ENCODE measurements at places on chromosomes 16 and 17.

- no peak for DNase-seq
Observed at GRCh38 chr16:228151-228851, 948 bp downstream of the LUC7L start.

DNA sequence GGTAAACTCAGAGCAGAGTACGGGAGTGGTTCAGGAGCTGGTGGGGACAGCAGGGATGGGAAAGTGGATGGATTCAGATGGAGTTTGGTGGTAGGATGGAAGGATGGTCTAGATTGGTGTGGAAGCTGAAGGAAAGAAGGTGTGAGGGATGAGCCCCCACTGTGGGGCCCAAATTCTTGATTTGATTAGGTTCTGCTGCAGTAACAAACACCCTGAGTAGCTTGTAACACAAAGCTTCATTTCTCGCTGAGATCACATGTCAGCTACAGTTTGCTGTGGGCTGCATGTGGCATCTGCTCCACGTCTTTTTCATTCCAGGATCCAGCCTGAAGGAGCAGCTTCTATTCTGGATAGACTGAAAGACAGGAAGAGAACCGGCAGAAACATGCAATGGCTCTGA, 143.8 kb downstream of the IRX3 start:
- no peak for DNase-seq

- no peak for DNase-seq
Observed at GRCh38 chr17:75365009-75365930, 40.2 kb downstream of the GRB2 start.

DNA sequence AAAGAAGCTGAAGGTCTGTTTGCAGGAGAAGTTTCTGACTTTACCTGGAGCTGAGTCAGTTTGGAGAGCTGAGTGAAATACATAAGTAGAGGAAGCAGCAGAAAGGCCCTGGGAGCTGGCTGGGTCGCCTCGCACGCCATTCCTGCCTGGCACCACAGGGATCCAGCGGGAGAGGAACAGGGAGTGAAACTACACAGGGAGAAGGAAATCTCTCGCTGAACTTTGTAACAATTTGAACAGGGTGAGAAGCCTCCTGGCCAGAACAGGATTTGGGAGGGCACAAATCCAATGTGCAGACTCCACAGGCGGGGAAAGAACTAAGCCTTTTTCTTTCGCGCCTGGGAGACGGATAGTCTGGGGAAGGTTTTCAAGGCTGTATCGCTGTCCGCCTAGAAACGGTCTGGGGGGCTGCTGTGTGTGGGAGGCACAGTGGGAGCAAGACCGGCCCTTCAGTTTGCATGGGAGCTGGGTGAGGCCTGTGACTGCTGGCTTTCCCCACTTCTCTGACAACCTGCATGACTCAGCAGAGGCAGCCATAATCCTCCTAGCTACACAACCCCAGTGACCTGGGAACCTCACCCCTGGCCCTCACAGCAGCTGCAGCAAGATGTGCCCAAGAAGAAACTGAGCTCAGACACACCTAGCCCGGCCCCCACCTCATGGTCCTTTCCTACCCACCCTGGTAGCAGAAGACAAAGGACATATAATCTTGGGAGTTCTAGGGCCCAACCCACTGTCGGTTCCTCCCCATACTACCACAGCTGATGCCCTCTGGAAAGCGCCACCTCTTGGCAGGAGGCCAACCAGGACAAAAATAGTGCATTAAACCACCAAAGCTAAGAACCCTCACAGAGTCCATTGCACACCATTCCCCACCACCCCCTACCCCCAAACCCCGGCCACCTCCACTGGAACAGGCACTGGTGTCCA, 778.6 kb downstream of the KCNJ2 start:
- DNase-seq: no peak

DNA sequence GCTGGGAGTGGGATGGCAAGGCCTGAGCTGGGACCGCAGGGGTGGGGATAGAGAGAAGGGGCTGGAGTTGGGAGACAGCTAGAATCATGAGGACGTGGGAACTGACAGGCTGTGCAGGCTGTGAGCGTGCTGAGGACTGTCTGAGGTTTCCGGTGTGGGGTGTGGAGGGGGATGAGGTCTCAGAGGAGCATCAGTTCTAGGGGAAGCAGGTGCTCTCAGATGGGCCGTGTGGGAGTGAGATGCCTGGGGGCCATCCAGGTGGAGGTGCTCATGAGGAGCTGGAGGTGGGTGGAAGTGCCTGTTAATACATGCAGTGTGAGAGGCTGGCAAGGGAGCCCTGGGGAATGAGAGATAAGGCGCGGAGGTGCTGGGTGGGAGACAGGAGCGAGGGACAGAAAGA, 27.2 kb downstream of the HASPIN start:
- DNase-seq: no peak

DNA sequence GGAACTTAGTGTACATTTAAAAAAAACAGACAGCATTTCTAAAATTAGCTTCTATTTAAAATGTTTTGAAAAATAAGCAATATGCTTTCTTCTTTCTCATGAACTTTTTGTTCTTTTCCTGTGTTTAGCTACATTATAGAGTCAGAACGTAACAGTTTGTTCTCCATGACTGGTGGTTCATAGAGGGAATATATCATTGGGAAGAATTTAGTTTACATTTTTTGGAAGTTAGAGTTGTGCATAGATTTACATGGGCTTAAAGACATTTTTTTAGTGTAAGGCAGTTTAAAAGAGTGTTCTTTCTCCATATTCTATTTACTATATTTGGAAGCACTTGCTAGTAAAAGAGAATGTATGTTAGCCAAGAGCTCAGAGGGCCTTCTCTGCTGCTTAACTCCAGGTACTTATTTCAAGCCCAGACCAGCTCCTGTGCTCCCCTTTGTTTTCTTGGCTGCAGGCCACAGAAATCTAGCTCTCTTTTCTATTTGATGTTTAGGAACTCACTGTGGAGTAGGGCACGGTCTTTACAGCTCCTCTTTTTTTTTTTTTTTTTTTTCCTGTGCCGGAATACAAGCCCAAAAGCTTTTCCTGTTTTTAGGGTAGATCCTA, 20.2 kb downstream of the AP2B1 start:
- DNase-seq: no peak

GRCh38 chr17:66340720-66341119, 38.3 kb downstream of the PRKCA start:
- no peak for DNase-seq

GRCh38 chr16:70675851-70676513, 9.9 kb downstream of the MTSS2 start:
- no peak for DNase-seq

DNA sequence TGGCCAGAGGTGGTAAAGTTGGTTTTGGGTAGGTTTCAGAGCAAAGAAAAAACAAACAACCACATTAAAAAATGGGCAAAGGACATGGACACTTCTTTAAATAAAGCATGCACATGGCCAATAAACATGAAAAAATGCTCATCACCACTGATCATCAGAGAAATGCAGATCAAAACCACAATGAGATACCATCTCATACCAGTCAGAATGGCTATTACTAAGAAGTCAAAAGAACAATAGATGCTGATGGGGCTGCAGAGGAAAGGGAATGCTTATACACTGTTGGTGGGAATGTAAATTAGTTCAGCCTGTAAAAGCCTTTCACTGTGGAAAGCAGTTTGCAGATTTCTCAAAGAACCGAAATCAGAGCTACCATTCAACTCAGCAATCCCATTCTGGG, 598.4 kb upstream of the SOX9 start:
- no peak for DNase-seq

GRCh38 chr17:19713901-19714361, 2.5 kb downstream of the SLC47A2 start:
- no peak for DNase-seq

- DNase-seq: no peak
Observed at GRCh38 chr16:35599429-35600160, 2140.2 kb downstream of the TP53TG3F start.

- DNase-seq: no peak
Observed at GRCh38 chr17:59391021-59391420, 59.6 kb downstream of the YPEL2 start.

DNA sequence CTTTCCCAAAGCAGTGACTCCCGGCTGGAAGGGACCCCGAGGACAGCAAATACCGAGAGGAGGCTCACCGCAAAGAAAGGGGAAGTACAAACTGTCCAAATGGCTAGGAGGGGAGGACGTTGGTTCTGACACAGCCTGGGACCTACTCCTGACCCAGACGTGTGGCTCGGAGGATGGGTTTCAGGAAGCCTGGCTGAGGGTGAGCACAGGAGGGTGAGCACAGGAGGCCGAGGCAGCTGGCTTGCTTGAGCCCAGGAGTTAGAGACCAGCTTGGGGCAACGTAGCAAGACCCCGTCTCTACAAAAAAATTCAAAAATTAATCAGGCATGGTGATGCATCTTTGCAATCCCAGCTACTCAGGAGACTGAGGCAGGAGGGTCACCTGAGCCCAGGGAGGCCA, 83.2 kb downstream of the C16orf78 start:
- DNase-seq: no peak

- DNase-seq: no peak
Observed at GRCh38 chr16:8886593-8887430, 4.7 kb downstream of the LITAFD start.

GRCh38 chr16:71792176-71792575, 16.5 kb downstream of the AP1G1 start:
- DNase-seq: no peak

- DNase-seq: no peak
Observed at GRCh38 chr16:31874366-31875111, 932 bp downstream of the ZNF267 start.

DNA sequence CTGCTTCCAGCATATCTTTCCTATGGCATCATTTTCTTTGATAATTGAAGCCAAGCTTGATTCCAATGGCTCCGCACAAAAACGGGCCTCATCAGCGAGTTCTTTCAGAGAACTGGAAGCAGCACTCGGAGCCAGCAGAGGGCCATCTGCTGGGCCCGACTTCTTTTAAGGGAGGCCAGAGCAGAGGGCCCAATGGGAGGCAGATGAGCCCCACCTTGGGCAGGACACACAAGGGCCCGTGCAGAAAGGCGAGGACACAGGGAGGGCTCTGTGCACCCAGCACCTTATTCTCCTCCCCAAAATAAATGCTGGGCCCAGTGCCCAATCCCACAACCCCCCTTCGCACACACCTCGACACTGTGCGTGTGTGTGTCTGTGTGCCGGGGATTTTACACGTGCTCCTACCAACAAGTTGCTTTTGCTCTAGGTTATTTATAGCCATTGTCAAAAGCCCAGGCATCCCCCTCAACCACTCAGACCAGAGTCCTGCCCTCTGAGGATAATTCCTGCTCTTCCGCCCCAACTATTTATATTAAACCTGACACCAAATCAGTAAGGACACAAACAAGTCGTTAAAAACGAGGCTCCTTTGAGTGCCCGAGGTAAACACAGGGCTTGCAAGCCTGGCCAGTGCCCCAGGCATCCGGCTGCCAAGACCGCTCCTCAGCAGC, 6.8 kb downstream of the AXIN2 start:
- DNase-seq: no peak

DNA sequence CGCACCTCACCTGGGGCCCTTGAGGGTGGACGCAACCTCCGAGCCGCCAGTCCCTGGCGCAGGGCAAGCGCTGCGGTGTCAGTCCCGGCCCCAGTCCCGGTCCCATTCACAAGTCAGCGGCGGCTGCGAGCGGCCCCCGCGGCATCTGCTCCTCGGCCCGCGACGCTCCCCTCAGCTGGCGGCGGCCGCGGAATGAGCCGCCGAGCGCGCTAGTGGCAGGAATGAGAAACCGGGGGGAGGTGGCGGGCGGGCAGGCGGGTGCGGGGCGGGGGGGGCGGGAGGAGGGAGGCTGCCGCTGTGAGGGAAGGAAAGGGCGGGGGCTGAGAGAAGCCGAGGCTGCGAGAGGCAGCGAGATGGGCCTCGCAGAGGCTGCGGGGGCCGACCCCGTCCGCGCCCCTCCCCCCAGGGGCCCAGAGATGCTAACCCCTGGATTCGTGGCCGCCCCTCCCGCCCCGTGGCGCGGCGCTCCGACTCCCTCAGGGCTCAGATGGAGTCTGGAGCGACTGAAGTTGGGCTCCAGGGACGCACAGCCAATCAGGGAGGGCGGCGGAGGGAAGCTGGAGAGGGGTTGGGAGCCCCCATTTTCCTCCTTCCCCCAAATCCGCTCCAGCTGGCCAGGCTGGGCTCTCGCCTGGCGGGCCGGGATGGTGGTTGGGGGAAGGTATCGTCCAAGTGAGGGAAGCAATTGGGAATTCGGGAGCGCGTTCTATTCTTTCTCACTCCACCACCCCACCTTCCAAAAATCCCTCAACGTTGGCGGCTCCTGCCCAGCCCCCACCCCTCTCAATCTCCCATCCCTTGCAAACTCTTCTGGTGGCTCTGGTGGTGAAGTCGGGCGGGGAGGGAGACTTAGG, at the start of gene CDH11:
Gene CDH11 (minus strand): TSS at position 194 of the 854 bp plus-strand sequence. CDS start 117,194 bp downstream, outside the sequence.
- DNase-seq: no peak

DNA sequence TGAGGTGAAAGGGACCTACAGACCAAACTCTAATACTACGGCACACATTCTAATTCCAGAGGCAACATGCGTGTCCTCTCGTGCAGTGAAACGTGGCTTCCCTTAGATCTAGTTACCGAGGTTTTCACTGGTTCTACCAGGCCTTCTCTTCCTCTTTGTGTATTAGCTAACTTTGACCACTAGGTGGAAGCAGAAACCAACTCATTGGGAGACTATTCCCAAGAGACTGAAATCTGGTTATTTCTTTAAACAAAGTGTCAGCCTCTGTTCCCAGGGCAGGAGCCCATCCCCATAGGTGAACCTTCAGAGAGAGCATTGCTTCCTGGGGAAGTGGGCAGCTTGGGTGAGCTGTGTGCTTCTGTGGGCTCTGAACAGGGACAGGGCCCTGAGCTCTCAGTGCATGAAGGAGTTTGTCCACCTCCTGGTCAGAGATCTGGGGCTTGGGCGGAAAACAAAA, 19.7 kb upstream of the RCVRN start:
- DNase-seq: no peak

DNA sequence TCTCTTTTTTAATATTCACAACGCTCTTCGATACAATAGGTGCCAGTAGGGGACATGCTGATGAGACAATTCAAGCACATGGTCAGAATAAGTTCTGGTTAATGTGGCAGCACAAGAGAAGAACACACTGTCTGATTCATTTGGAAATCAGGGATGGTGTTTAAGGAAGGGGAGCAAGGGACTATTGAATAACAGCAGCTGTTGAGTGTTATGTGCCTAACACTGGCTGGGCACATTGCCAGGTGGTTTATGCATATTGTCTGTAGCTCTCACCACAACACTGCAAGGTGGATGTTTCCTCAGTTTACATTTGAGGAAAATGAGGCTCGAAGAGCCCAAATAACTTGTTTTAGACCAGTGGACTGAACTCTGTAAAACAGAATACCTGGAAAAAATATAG, 44.2 kb downstream of the LYRM9 start:
- no peak for DNase-seq

GRCh38 chr17:64166876-64167275, 36.9 kb upstream of the ERN1 start:
- no peak for DNase-seq

- peak; percentile 12 for DNase-seq
Observed at GRCh38 chr17:20008242-20009051, 712 bp upstream of the SPECC1 start.

DNA sequence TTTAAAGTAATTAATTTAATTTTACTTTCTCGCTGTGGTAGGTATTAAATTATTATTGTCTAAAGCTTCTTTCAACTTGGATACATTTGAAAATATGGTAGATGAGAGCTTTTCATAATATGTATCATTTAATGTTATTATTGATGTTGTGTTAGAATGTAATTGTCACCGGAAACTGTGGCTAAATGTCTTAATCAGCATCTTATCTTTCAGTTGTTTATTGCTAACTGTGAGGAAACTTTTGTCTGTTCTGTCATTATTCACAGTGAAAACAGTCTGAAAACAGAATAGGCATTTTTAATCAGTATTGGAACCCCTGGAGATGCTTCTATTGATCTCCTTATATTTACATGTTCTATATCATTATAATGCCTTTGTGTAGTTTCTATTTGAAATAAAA, 120.7 kb downstream of the STXBP4 start:
- DNase-seq: no peak

All from stimulated activated CD4-positive, alpha-beta T cell treated with anti-CD3 and anti-CD28 coated beads, TNF-alpha, amount 100 ng/mL, for 48 hours (primary cell).